Activated CD4-positive, alpha-beta T cell treated with anti-CD3 and anti-CD28 coated beads, Interleukin-2, amount 50 U/mL, for 16 hours (primary cell): ENCODE measurements at places on chromosomes 7 and 10.

GRCh38 chr10:110421512-110422138, 76.1 kb upstream of the DUSP5 start:
- no peak for DNase-seq

- no peak for DNase-seq
Observed at GRCh38 chr10:96614515-96614914, 27.7 kb upstream of the TM9SF3 start.

DNA sequence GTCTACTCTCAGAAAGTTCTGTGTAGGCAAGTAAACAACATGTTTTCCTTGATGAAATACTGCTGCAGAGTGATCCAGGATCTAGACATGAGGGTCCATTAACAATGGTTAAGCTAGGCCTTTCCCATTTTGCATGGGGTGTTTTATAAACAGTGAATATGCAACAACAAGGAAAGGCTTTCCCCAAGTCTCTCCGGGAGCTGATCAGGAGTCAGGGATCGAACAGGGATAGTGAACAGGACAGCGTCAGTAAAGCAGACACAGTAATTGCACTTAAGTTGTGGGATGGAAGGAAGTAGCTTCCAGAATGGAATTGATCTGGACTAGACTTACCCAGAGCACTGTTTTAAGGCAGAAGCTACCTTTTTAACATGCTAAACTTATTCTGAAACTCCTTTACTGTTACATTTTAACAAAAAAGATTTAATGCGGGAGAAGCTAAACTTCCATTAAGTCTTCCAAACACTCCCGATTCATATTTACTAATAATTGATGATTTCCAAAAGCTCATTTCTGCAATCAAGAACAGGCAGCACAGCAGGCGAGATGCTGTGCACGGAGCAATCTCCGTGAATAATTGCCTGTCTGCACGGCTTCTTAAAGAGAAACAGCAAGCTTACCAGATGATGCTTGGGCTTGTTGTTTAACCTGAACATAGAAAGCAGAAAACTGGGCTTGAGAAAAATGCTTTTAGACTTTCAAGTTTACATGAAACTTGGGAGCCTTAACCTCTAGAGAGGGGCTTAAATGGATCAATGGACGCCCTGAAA, 50.3 kb upstream of the DOCK1 start:
- no peak for DNase-seq

DNA sequence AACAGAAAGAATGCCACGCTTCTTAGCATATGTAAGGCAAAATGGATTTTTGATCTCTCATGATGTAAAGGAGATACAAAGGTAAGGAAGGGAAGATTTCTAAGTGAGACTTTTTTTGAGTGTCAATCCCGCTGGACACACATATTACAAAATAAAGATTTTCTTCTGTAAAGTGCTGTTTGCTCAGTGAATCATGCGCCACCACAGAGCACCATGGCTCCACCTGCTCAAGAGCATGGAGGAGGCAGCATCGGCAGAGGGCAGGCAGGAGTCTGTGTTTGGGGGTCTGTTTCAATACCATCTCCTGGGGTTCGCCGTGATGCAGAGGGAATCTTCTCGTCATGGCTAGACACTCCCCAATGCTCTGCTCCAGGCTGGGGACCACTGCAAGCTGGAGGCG, 83.5 kb downstream of the ALOX5 start:
- no peak for DNase-seq

GRCh38 chr10:11057018-11057417, 39.3 kb downstream of the CELF2 start:
- no peak for DNase-seq

DNA sequence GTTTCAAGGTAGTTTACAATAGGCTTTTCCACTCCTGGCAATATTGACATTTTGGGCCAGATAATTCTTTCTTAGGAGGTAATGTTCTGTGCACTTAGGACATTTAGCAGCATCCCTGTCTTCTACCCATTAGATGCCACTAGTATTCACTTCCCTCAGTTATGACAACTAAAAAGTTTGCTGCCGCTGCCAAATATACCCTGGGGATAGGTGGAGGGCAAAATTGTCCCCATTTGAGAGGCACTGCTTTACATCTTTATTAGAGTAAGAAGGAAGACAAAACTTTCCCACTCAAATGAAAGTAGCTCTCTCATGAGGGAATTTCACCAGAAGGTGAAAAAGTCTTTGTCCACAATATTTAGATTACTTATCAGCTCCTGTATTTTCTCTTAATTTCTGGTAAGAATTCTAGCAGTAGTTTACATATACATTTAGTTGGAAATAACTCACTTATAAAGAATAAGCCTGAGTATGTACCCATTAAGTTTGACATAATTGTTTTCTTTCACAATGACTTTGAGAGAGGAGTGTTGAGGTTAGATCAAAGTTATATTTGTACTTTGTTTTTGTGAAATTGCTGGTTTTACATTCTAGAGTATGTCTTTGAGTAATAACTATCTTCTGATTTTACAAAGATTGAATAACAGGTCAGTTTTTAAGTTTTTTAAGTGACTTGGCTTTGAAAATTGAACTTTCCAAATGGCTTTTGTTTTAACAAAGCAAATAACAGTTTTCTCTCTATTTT, 46.0 kb downstream of the HELLS start:
- peak; percentile 74 for DNase-seq

GRCh38 chr10:7559386-7559785, 107.4 kb downstream of the ITIH5 start:
- DNase-seq, result no peak

GRCh38 chr10:37711617-37712488, 145.6 kb downstream of the ZNF248 start:
- DNase-seq, result no peak

DNA sequence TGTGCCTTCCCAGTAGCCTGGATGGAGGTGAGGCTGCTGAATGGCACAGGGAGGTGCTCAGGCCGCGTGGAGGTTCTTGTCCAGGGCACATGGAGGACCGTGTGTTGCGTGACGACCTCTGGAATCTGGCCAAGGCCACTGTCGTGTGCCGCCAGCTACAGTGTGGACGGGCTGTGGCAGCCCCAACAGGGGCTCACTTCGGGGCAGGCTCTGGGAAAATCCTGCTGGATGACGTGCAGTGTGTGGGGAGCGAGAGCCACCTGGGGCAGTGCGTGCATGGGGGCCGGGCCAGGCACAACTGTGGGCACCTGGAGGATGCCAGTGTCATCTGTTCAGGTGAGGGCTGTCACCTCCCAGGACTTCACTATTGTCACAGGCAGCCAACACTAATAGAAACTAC, 50.2 kb upstream of the C10orf120 start:
- DNase-seq, result no peak

- DNase-seq, result no peak
Observed at GRCh38 chr7:67493366-67493765, 496.7 kb downstream of the TYW1 start.

DNA sequence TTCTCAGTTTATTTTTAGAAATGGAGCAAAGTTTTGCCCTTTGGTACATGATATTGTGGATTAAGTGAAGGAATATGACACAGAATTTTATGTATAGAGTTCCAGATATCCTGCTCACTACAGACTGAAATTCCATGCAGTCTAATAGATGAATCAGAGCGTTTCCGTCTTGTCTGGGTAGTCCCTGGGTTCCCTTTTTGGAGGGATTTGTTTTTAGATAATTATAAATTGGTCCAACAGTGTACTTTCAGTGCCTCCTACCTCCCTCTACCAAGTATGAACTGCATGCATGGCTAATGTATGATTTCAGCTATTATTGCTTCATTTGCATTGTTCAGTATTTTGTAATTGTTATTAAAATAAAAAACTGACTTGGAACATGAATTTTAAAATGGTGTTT, 74.4 kb downstream of the SEPTIN7 start:
- DNase-seq, result no peak

DNA sequence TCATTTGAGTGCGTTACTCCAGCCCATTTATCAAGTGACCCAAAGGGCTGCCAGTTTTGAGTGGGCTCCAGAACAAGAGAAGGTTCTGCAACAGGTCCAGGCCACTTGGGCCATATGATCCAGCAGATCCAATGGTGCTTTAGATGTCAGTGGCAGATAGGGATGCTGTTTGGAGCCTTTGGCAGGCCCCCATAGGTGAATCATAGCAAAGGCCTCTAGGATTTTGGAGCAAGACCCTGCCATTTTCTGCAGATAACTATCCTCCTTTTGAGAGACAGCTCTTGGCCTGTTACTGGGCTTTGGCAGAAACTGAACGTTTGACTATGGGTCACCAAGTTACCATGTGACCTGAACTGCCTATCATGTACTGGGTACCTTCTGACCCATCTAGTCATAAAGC, 358.8 kb upstream of the SEMA3C start:
- no peak for DNase-seq

DNA sequence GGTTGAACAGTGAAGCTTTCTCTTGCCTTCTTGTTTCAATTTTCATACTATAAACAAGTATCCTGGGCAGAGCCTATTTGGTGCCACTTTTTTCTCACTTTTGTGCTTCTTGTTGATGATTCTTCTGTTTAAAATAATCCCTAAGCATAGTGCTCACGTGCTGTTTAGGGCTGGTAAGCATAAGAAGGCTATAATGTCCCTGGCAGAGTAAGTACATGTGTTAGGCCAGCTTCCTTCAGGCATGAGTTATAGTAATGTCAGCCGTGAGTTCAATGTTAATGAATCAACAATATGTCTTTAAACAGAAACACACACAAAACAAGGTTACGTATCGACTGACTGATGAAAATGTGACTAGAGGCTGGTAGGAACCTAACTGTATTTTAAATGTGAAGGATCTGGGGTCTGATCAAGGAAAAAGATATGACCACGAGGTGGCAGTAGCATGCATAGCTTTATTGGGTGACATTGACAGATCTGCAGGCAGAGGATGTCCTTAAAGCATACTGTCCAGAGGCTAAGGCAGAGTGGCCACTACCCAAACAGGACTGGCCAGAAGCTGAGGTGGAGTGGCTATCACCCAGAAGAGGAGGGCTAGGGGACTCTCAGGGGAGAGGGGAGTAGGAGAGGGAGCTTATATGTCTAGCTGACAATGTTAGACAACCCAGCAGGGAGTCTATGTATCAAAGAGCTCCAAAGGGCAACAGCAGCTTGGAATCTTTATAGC, 113.7 kb downstream of the BRAF start:
- peak; percentile 64 for DNase-seq

- DNase-seq, result no peak
Observed at GRCh38 chr10:74708246-74708645, 118.2 kb upstream of the KAT6B start.

DNA sequence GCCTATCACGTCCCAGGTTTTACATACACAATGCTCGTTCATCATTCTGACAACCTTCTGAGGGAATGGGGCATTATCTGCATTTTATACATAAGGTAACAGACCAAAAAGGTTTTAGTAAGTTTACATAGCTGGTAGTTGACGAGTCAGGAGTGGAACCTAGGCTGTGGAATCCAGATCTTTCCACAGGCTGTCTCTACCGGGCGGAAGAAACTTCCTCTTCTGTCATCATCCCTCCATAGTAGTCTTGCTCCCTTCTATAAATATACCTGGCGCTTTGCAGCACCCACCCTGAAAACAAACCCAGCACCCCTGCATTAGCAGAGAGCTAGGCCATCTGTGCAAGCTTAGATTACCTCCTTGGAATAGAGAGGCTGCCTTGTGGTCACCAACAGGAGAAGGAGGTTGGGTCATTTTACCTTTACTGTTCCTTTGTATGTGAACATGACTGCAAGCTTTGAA, 1.3 kb downstream of the TSPAN13 start:
- DNase-seq, result no peak

DNA sequence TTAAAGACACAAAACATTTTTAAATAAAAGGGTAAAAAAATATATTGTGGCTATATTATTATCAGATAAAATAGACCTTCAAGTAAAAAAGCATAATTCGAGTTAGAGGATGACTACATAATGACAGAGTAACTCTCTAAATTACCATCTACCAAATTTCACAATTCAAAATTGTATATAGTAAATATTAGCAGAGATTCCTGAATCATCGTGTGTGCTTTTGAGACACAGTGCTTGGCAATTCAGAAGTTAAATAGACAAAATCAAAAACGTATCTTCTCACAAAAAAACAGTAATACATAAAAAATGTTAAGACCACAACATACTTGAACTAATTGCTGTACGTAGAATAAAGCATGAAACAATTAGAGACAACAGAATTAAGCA, 110.4 kb downstream of the AHR start:
- no peak for DNase-seq

GRCh38 chr10:44368637-44369036, 16.3 kb downstream of the CXCL12 start:
- DNase-seq, result no peak

DNA sequence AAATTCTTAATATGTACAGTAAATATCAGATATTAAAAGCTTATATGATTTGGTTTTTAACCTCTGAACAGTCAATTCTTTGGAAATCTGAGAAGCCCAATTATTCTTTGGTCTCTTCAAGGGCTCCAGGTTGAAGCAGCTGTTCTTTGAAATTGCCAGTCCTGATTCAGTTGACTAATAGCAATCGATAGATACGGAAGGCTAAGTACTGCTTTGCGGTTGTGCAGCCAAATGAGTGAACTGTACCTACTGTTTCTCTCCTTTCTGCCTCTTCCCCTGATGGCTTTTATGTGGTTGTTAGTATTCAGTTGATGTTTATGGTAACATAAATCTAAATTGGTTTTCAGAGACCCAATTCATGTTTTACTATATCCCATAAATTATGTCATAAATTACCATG, 103.1 kb upstream of the RPA3 start:
- no peak for DNase-seq

GRCh38 chr10:16929069-16929468, 111.8 kb upstream of the RSU1 start:
- no peak for DNase-seq

GRCh38 chr10:104809288-104810090, 168.4 kb downstream of the SORCS3 start:
- DNase-seq, result no peak
